ENCODE measurements at places on chromosomes 2 and 18.

- DNase-seq, result no peak
These were observed 143.7 kb downstream of the USP34 start for GRCh38 chr2:61327173-61327572.

DNA sequence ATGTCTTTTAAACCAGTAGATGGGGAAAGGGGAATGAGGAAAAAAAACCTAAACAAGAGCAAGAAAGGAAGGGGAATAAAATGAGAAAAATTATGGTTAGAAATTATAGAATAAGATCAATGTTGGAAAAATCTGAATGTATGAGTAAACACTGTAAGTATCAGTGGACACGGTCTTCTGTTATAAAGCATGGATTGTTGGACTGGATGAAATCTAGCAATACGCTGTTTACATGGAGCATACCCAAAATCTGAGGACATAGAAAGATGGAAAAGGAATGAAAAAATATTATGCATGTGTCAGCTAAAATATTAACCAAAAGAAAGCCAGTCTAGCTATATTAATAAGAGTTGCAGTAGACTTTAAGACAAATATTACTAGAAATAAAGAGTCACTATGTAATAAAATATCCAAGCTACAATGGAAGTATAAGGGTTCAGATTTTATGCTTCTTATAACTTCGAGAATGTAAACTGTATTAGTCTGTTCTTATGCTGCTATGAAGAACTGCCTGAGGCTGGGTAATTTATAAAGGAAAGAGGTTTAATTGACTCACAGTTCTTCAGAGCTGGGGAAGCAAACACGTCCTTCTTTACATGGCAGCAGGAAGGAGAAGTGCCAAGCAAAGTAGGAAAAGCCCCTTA lies 32.4 kb downstream of the DDX1 start:
- no peak for DNase-seq

DNA sequence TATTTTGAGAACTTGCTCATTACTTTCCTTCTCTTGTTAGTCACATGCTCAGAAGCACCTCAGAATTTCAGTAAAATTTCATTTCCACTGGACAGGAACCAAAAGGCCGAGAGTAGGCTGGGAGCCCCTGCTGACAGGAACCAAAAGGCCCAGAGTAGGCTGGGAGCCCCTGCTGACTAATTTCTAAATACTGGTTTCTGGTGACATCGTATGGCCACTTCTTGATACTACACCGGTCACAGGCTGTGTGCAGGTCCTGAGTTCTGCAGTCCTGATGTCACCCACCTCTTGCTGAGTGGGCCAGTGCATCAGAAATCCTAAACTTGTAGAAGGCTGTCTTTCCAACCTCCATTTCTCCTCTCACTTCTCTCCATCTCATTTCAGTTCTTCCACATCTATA lies 17.7 kb upstream of the EN1 start:
- DNase-seq, result no peak

DNA sequence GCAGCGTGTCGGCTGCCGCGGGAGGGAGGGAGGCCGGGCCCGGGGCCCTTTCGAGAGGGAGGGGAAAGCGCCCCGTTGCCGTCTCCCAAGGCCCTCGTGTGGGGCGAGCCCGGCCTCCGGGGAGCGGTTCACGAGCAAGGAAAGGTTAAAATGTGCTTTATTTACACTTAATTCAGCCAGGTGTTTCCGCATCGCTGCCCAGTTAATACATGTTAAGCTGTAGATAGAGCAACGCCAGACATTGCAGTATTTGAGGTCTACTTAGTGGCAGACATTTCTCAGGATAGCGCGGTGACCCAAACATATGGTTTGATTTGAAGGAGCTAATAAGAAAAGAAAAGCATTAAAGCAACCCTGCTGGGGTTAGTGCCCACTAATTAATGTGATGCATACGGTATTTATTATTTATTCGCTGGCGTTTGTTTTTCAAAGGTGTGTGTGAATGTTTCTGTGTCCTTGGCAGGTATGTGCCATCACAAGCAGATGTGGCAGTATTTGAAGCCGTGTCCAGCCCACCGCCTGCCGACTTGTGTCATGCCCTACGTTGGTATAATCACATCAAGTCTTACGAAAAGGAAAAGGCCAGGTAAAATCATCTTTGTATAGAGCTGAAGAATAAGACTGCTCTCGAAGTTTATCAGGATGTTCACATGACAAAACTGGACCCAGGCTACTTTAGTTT lies 571 bp downstream of the EEF1B2 start:
- DNase-seq, result no peak

DNA sequence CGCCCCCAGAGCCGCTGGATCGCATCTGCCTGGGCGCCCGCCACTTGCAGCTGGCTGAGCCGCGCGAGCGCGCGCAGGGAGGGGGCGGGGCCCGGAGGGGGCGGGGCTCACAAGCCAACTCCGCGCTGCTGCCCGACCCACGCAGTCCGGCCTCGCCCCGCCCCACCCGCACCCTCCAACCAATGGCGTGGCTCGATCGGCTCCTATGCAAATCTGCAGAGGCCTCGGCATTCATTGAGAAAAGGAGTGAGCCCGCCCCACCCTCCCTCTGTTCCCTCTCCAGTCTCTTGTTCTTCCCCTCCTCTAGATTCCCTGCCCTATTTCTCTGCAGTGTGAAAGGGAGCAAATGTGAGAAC lies at the start of gene ALK:
TSS of gene ALK (minus strand) at position 27 of the 356 bp plus-strand sequence. CDS start 927 bp downstream, outside the sequence.
- peak; percentile 22 for DNase-seq

- no peak for DNase-seq
These were observed 44.7 kb upstream of the HK2 start for GRCh38 chr2:74789271-74789670.

DNA sequence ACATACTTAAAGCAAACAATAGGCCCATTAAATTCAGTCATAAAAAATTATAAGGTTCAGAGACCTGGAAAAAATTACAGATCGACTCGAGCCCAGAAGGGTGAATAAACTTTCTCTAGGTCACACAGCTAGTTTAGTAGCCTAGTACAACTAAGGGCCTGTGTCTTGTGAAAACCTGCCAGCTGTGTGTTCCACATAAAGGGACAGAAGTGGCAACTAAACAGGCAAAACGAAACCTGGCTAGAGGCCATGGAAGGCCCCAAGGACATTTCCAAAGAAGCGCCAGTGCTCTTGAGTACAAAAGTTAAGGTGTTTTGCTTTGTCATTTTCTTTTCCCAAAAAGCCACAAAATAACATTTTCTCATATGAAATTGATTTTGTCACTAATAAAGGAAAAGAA lies 164.9 kb downstream of the L3MBTL4 start:
- DNase-seq, result no peak

DNA sequence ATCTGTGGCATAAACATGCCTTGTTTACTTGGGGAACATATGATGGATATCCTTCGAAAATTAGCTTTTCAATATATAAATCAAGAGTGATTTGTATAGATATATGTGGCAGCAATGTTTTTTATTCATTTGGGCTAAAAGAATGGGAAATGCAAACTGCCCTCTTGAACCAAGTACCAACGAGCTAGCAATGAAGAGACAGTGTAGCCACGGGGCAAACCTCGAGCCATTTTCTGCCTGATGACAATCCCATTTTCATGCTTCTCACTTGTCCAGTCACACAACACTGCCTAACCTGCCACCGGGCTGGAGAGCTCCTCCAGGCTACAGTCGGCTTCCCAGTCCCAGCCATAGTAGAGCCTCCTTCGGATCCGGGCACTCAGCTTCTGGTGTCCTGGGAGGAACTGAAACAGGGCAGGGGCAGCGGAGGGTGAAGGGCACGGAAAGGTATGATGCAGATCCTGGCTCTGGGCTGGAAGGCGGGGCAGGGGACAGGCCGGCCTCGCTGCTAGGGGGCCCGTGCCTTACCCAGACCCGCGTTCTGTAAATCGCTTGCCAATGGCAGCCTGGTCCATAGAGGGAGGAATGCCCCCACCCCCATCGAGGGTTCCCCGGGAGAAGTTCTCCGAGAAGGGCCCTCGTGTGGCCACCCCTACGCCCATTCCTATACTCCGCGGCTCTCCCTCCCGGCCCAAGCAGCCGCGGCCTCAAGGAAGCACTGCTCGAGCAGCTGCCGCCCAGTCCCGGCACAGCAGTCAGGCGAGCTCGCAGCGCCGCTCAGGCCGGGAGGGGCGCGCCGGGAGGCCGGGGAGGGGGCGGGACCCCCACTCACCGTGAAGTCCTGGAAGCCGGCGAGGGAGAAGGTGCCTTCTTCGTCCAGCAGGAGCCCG lies 552 bp downstream of the CNPPD1 start:
- no peak for DNase-seq

DNA sequence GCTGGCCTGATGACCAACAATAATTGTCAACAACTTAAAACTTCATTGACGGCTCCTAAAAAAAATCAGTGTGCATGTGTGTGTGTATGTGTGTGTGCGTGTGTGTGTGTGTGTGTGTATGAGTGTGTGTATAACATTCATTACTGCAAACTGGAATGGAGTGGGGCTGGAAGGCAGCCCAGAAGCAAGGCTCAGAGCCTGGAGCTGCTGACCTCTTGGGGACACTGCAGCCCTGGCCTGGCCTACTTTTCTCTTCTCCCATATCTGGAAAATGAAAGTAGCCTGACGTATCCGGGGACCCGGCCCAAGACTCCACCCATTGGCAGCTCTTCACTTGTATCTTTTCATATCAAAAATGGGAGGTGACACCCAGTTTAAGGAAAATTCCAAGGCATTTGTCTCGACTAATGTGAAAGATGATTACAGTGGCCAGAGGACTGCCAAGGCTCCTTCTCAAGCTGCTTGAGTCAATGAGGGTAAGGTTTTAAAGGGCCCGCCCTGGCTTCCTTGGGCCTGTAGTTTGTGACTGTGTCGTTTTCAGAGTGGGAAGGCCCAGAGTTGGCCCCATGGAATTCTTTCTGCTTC lies 72.4 kb upstream of the IL1R1 start:
- no peak for DNase-seq

- no peak for DNase-seq
These were observed 256.9 kb upstream of the DDX18 start for GRCh38 chr2:117557626-117558025.

GRCh38 chr2:48018480-48018879 lies 112.2 kb upstream of the FBXO11 start:
- no peak for DNase-seq

DNA sequence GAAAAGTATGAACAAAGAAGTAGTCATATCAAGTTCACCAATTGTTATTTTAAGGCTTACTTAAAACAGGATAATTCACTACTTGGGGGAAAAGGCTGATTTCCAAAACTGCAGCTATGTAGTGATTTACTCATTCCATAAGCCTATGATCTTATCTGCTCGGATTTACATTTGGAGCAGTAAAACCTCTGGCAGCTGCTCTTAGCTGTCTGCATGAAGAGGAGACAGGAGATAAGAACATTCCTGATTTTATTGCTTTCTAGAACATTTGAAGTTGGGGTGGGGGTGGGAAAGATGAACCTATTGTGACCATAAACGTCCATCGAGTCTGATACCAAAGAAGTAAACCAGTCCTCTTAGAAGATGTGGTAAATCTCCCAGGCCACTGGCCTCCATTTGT lies 120.9 kb downstream of the MMADHC start:
- DNase-seq, result no peak

GRCh38 chr2:8414946-8415879 lies 266.6 kb upstream of the ID2 start:
- DNase-seq, result no peak
